Epithelial cell of proximal tubule (primary cell): ENCODE measurements at places on chromosomes 2 and 18.

DNA sequence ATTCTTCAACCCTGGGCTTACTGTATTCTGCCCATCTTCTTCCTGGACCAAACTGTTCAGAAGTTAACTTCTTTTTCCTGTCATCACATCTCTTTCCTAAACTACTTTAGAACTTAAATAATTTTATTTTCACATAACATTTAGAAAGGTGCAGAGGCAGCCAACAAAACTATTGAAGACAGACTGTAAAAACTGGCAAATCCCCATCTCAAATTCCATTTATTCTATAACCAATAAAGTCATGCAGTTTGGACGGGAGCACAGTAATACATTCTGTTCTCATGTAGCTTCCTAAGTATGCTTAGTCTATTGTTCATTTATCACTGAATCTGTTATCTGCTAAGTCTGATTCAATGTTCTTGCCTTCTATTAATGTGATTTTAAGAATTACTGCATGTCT, 99.1 kb downstream of the SMAD2 start:
- no peak for DNase-seq

DNA sequence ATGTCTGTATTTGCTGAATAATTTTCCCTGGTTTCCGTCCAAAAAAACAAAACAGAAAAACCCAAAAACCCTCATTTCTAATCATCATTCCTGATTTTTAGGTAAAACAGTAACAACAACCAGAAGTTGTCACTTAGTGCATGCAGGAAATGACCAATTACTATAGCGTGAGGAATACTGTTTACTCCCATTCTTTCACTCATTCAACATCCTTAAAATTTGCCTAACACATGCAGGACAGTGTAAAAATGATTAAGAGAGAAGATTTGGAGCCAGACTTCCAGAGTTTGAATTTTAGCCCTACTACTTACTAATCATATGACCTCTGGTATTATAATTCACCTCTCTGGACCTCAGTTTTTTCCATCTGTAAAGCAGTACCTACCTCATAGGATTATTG, 83.1 kb downstream of the FIGN start:
- DNase-seq, result no peak

- DNase-seq, result no peak
Measured at GRCh38 chr18:4672162-4672561, 217.1 kb upstream of the DLGAP1 start.

- DNase-seq, result no peak
Measured at GRCh38 chr2:194870974-194871535, 786.0 kb upstream of the SLC39A10 start.

GRCh38 chr18:58618822-58619595, 9.9 kb downstream of the ALPK2 start:
- DNase-seq, result no peak

- no peak for DNase-seq
Measured at GRCh38 chr18:22883827-22884226, 49.3 kb upstream of the RBBP8 start.

DNA sequence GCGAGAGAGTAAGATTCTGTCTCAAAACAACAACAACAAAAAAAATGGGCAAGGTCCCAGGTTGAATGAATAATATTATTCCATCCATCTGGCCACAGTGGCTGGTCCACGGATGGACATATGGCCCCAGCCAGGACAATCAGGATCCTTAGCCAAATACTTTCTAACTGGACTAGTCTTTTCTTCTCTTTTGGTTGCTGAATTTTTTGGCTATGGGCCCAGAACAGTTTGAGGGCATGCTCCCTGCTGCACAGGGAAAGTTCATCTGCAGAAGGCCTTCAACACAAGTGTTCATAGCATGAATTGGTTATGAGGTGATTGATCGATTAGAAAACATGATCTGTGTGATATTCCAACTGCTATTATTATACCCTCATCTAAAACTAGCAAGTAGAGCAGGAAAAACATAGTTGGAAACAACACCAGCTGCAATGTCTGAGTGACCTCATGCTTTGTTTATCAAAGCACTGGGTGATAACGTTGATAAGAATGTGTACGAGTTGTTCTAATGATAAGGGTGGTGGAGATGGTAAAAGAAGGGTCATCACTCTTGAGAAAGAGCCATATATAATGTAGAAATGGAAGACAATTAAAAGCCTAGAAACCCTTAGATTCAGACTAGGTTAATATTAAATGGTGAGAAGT, 47.8 kb upstream of the RNF103 start:
- no peak for DNase-seq

GRCh38 chr2:2834105-2834504, 503.0 kb upstream of the MYT1L start:
- no peak for DNase-seq

GRCh38 chr18:45280481-45281276, 334.6 kb upstream of the SLC14A2 start:
- no peak for DNase-seq
